ENCODE measurements at places on chromosomes 5 and 9.

GRCh38 chr9:6708732-6709131 lies 49.0 kb upstream of the KDM4C start:
- no peak for DNase-seq

GRCh38 chr5:31361234-31361633 lies 167.7 kb downstream of the CDH6 start:
- DNase-seq = peak; percentile 88

DNA sequence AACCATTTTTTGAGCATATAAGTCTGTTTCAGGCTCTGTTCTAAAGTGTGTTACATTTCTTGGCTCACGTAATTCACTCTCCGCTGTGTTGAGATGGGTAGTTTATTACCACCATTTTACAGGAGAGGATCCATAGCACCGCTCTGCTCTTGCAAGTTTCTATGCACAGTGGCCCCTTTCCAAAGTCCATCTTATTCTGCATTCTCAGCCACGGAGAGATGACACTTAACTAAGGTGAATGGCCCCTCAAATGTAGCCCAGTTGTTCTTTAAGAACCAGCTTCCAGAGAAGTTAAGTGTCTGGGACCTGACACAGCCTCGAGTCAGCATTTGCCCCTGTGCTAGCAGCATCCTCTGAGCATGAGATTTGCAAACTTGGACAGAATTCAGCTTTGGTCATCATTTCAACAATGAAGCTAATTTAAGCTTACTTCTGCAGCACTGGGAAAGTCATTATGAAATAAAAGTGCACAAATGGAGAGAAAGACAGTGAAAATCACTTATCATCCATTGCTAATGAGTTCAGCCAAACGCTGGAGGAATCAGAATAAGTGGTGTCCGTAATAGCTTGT lies 61.9 kb downstream of the FAM78A start:
- DNase-seq = no peak

GRCh38 chr5:155834271-155834975 lies 492.5 kb upstream of the SGCD start:
- no peak for DNase-seq

DNA sequence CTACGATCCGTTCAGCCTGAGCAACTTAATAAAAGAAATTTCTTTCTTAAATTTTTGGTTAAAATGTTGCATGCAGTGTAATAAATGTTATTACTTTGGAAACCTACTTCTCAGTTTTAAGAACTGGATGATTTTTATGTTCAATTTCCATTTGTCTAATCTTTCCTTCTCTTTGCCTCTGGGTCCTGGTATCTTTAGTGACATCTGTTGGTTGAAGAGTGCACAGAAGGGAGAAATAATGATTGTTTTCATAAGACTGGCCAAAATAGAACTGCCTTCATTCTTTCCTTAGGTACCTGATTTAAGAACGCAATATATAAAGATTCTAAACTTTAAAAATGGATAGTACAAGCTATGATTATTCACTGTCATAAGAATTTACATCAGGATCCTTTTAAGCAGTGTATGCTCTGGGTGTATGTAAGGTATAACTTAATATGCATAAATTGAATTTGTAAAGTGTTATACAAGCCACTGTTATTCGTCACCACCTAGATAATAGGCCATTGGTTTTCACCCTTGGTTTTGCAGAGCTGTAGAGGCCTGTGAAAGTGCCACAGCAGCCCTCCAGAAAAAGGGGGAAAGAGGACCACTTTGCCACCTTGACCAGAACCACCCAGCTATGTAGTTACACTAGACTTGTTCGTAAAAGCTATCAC lies 82.8 kb upstream of the TLX3 start:
- no peak for DNase-seq

DNA sequence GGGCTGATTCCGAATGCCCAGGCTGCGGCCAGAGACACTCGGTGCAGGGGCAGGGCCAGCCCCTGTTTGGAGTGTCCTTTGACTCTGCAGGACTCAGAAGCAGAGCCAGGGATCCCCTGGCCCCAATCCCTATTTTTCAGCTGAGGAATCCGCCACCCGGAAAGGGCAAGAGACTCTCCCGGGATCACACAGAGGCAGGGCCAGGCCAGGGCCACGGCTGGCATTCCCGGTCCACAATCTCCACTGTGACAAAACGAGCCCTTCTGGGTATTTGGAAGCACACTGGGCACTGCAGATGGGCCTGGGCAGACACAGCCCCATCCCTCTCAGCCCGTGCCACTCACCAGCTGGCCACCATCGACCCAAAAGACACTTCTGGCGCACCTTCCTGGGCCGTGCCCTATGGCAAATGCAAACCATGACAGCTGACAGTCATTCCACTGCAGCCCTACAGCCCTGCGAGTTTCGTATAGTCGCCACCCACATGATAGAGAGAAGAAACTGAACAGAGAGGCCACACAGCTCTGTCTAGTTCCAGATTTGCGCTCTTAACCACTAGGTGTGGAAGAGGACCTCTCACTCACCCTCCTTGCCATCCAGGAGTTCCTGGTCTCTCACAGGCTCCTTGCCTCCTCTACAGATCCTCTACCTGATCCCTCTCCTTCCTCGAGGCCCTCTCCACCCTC lies 13.3 kb downstream of the NR5A1 start:
- no peak for DNase-seq

DNA sequence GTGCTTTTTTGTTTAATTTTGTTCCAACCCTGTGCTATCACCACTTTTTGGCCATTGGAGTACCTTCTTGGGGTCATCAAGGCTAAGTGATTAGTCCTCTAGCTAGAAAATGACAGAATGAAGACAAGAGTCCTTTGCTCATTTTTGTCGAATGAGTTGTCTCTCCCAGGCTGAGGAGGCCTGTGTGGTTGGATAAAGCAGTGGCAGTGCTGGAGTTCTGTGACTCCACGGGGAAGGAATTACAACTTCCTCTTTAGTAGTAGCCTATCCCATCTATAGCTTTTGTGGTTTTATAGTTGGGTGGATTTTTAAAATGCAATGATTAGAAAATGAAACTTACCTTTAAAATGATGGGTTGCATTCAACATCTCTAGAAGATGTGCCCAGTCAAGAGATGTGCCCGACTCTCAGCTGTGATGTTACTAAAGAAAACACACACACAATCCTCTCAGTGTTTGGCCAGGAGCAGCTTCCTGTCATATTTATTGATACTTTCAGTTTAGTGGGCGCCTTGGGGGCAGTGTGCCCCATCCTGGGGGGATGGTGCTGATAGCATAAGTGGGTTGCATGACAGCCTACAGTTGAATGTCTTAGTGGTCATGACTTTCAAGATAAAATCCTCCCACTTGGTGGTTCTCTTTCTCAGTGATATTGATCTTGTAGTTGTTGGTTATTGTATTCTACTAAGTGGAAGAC lies 11.9 kb downstream of the OTULINL start:
- DNase-seq = peak; percentile 70

GRCh38 chr5:36276864-36277263 lies 24.8 kb downstream of the RANBP3L start:
- DNase-seq = no peak

- peak; percentile 77 for DNase-seq
Observed at GRCh38 chr5:392431-392988, 50.5 kb upstream of the EXOC3 start.

DNA sequence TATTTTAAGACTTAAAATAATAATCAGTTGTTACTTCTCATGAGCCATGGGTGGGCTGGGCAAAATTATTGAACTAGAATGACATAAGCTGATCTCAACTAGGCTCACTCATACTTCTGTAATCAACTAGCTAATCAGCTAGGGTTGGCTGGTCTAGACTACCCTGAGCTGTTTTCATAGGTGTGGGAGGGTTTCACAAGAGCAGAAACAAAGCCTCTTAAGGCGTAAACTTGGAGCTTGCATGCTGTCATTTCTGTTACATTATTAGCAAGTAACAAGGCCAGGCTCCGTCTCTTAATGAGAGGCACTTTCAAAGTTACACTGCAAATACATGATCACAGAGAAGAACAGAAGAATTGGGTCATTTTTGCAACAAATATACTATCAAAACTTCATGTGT lies 57.2 kb upstream of the GHR start:
- no peak for DNase-seq

- DNase-seq = no peak
Observed at GRCh38 chr5:107263387-107264018, 407.2 kb downstream of the EFNA5 start.

DNA sequence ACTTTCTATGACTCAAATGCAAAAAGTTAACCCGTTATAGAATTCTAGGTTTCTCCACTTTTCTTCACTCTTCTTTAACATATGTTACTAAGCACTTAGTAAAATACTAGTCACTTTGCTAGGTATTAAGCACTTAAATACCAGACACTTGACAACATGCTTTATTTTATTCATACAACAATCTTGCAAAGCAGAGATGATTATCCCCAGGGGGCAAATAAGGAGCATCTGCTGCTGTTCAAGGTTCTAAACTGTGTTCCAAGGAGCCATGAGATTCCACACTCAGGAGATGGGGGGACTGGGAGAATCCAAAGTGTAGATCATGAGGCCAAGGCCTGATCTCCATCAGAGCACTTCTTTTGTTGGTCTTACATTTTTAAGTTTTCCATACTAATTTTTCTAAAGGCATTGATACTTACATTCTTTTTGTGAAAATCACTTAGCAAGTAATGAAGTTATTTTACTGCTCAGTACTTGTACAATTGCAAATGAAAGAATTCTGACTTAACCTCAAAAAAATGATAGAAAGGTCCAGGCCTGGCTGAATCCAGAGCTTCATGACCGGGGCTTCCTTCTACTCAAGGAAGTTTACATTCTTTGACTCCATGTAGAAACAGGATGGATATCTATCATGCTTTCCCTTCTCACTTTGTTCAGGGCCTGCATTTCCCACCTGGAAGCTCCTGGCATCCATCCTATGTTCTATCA lies 504.4 kb upstream of the WWC1 start:
- no peak for DNase-seq

GRCh38 chr5:168315416-168316138 lies 24.1 kb downstream of the WWC1 start:
- no peak for DNase-seq

DNA sequence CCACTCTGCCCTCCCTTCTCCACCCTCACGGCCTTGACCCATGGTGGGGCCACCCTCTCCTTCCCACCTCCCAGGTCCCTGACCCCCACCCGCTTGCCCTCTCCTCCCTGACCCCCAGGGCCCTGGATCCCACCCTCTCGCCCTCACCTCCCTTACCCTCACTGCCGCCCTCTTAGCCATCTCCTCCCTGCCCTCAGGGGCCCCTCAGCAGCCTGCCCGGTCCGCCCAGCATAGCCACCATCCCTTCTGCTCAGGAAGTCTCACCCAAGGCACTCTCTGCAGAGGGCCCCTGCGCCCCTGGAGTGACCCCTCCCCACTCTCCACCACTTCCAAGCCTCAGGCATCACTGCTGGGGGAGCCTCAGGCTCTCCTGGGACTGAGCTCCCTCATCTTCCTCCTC lies 66.3 kb downstream of the MRPL36 start:
- no peak for DNase-seq

- no peak for DNase-seq
Observed at GRCh38 chr9:95077053-95077765, 240.3 kb downstream of the FANCC start.

GRCh38 chr9:98726735-98727134 lies 18.0 kb upstream of the GABBR2 start:
- DNase-seq = peak; percentile 42

DNA sequence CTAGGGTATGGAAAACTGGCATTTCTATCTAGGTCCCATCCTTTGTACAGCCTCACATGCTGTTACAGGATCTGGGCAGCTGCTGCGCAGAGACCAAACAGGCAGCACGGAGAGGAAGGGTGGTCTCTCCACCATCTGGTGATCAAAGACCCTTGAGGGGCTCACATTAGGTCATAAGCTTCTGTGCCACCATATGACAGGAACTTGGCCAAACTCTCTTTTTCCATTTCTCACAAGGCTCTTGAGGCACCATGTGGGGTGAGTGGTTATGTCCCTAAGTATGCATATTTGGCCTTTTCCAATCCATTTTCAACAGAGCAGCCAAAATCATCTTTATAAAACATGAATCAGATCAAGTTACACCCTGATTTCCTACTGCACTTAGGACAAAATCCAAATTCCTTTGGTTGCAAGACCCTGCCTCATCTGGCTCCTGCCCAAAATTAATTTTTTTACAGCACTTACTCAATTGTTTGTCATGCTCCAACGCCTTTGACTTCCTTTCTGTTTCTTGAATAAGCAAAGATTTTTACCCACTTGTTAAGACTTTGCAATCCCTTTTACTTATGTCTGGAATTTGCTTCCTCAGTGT lies 730.0 kb downstream of the MAT2B start:
- DNase-seq = peak; percentile 25

GRCh38 chr9:86892576-86892975 lies 54.7 kb downstream of the GAS1 start:
- DNase-seq = no peak

- no peak for DNase-seq
Observed at GRCh38 chr5:154377754-154378533, 67.9 kb upstream of the SAP30L start.

DNA sequence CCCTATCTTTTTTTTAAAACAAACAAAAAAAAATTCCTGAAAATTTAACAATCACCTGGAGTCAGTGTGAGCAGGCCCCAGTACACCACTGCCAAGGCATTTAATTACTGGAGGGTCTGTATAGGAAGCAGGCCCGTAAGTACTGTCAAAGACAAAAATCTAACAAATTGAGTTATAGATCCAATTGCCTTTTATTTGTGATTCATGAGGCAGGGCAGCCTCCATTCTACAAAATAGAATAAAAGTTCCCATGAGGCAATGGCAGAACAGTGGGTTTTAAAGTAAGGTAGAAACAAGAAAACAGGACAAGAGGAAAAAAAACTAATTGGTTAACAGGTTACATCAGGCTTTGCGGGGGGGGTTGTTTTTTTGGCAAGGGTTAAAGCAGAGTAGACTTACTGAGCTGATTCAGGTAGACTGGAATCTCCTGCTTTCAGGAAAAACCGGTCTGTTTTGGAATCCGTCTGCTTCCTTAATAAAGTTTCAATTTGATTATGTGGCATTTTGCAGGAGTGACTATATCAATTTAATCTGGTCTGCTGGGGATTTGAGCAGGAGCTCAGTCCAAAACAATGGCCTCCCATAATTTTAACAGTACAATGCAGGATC lies 48.9 kb downstream of the AUH start:
- DNase-seq = no peak

DNA sequence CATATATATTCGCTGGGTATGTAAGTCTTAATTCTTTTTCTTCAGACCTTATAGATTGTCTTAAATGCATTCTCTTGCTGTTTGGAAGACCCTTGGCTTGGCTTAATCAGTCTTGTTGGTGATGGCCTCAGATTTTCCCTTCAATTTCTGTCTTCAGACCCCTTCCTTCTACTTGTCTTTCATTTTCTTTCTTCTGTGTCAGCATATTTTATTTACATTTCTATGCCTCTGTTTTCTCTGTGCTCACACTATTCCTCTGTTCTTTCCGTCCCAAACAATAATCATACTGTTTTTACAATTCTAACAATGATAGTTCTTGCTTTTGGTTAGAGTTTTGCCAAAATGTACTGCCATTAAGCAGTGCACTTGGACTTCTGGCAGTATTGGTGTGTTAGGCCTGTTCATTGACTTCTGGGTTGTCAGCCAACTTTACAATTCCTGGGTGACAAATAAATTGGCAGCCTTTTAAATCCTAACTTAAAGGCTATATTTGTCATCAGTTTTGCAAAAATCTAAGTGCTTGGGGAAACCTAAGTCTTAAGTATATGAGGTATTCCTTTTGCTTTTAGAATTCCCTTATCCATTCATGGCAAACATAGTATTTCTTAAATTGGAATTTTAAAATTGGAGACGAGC lies 8.0 kb downstream of the SRFBP1 start:
- peak; percentile 45 for DNase-seq

- peak; percentile 61 for DNase-seq
Observed at GRCh38 chr9:130364619-130365322, 80.0 kb upstream of the ASS1 start.
